ENCODE measurements at places on chromosomes 2 and 18. TPM values are rescaled to one million over a fixed set of nuclear protein-coding genes. Genes with fewer than 3 reads are reported as not detected.

GRCh38 chr18:48656582-48656981 lies 117.8 kb downstream of the CTIF start:
- peak; percentile 49 for DNase-seq

DNA sequence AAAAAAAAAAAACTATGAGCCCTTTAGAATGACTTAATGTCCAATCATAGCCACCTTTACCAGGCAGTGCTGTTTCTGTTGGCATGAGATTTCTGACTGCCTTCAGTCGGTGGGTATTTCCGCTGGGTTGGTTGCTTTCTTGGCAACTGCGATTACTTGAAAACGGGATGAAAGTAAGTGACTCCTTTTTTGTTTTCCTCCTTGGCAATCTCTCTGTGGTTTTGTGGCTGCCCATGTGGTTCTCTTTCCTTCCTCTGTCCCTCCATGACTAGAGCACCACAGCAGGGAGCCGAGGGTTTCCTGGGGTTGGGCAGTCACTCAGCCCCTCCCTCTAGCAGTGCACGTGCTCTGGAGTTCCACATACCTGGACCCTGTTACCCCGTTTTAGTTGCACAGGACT lies 112.1 kb downstream of the KLHL29 start:
- no peak for DNase-seq

DNA sequence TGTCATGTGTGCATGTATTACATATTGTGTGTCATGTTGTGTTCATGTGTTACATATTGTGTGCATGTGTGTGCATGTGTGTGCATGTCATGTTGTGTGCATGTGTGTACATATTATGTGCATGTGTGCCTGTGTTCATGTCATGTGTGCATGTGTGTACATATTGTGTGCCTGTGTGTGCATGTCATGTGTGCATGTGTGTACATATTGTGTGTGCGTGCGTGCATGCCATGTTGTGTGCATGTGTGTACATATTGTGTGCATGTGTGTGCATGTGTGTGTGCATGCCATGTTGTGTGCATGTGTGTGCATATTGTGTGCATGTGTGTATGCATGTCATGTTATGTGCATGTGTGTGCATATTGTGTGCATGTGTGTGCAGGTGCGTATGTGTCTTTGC lies 267.1 kb downstream of the EIPR1 start:
- no peak for DNase-seq

DNA sequence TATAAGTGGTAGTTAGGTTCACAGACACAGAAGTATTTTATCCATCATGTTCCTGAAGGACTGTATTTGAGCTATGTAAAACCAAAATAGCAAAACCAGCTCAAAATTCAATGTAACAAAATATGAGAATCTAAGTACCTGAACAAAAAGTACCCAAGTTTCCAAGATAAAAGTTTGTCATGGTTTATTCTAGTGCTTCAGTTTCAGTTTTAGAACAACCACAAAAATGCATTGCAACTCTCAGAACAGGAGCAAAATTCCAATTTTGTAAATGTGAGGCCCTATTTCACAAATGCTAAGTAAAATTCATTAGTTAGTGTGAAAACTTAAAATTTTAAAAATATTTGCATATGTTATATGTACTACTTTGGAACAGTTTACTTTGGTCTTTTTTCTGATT lies 5.0 kb upstream of the ALPK2 start:
- DNase-seq: no peak

DNA sequence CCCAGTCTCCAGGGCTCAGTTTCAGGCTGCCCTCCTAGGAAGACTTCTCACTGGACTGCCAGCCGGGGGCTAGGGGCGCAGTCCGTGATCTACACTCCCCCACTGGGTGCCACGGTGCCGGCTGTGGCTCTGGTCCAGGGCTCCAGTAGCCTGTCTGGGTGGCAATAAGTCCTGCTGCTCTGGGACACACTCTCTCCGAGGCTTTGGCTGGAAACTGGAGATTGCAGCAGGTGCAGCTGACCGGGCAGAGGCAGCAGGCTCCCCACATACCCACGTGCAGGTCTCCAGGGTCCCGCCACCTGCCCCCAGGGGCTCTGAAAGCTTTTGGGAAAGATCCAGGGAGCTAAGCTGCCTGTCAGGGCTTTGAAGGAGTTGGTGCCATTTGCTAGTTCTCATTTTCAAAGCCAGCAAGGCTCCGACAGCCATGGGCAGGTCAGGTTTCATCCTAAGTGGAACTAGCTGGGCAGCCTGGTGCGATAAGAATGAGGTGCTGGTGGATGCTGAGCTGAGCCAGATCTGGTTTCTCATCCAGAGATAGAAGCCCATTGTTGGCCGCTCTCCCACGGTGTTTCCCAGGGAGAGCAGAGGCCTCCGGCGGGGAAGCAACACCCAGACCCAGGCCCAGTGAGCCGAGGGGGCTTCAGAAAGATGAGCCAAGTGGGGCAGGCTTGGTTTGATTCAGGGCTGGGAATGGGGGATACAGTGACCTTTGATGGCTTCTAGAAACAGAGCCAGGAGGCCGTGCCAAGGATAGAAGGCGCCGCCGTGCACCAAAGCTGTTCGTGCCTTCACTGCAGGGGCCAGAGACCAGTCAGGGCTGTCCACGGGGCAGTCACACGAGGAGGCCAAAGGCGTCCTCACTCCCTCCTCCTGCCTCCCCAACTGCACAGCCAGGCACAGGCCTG lies 141.7 kb upstream of the GPC1 start:
- no peak for DNase-seq

DNA sequence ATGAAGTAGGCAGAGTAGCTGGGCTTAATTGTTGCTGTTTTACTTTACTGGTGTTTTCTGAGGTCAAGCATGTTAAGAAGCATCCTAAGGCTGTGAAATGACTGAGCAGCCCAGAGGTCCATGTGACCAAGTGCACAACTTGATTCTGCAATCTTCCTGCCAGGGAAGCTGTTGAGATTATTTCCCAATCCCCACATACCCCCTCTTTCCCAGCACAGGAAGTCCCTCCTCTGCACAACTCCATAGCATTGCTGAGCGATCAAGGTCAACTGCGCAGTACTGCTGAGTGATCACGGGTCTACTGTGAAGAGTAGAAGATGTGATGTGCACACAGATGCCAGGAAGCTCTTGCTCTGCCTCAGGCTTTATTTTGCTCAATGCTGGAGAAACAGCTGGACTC lies 105.8 kb downstream of the GALNT14 start:
- DNase-seq: no peak

Gene RAMP1
- not detected for total RNA-seq

Gene MPV17
- total RNA-seq: 81.4 TPM

Gene SCYGR4
- total RNA-seq: not detected

Gene GCKR
- not detected for total RNA-seq

Data from HFFc6 (cell line).